ENCODE measurements at places on chromosomes 7 and 10.

DNA sequence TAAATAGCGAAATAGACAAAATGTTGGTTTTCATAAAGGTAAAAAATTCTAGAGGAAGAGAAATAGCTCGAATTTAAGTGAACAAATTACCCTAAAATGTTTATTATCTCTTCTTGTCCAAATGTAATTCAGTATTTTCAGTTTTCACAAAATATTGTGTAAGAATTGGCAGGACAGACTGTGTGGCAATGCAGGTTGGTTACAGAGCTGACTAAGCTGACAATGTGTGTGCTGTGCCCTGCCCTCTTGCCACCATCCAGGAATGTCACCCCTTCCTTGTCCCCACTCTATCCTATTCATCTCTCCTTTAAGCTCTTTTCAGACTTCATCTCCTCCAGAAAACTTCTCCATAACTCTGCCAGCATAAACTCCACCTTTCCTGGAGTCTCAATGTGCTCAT is 46.1 kb downstream of the COL28A1 start:
- DNase-seq = no peak

GRCh38 chr7:36521911-36522310 is 132.2 kb downstream of the ANLN start:
- no peak for DNase-seq

- DNase-seq = no peak
Observed at GRCh38 chr7:55502858-55503440, 69.4 kb downstream of the VOPP1 start.

- DNase-seq = no peak
Observed at GRCh38 chr7:15306296-15306695, 255.5 kb downstream of the AGMO start.

DNA sequence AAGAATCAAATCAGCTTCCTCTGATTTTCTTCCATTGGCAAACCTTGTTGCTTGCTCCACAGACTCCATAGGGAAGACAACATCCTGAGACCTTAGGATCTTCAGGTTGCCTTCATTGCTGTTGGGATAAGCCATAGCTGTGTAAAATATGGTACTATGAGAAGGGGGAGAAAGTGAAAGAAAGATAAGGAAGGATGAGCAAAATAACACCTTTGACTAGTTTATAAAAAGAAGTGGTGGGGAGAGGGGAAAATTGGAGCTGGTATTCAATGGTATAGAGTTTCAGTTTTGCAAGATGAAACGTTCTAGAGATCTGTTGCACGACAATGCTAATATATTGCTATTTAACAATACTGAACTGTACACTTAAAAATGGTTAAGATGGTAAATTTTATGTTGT is 180.4 kb upstream of the PHYHIPL start:
- no peak for DNase-seq

GRCh38 chr7:68474661-68475216 is 1123.5 kb upstream of the AUTS2 start:
- no peak for DNase-seq

DNA sequence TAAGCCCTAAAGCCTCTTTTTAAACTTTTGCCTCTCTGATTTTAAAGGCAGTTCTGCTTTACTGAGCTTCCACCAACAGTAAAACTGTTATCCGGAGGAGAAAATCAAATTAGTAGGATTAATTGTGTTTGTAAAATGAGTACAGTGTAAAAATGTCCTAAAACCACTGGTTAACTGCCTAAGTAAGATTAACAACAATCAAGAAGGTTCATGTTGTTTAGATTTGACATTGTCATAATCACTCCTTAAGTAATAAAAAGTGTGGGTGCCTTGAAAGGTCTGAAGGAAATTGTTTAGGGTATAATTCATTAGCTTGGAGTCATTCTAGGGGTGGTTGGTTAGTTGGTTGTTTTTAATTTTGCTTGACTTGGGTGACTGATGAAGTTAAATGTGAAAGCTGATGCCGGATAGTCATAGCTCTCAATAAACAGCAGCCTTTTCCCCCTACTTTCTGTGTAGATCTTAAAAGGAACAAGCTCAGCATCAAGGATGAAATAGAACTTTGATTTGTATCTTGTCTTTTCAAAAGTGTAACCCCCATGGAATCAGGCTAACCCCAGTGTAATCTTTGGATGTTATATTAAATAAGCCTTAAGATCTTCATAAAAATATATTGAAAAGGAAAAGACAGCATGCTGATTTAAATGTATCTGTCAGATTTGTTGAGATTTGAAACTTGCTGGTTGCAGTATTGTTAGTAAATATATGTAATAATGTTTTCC is 148.3 kb downstream of the ARID5B start:
- DNase-seq = no peak

DNA sequence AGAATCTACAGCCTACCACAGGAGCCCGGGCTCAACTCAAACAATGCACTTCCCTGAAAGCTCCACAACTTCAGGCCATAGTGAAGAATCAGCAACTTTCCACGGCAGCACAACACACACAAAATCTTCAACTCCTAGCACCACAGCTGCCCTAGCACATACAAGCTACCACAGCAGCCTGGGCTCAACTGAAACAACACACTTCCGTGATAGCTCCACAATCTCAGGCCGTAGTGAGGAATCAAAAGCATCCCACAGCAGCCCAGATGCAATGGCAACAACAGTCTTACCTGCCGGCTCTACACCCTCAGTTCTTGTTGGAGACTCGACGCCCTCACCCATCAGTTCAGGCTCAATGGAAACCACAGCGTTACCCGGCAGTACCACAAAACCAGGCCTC is 22.3 kb downstream of the MUC12 start:
- DNase-seq = no peak

Data from sigmoid colon (tissue), 7 donors.